Progenitor cell of endocrine pancreas (in vitro differentiated cells): ENCODE measurements at places on chromosomes 6 and 20. TPM values are rescaled to one million over a fixed set of nuclear protein-coding genes. Genes with fewer than 3 reads are reported as not detected.

GRCh38 chr20:47551222-47551621, 49.5 kb downstream of the NCOA3 start:
- no peaks in the 10 kb centered on the region for H3K27me3 ChIP-seq
- peak overlapping the region; percentile 1 for H3K27ac ChIP-seq
- H3K4me1 ChIP-seq, result peaks cover 6% of the 10 kb centered on the region
- no peak overlapping the region for H3K4me3 ChIP-seq

GRCh38 chr20:32537657-32538525, 47.2 kb downstream of the NOL4L start:
- peaks cover 29% of the 10 kb centered on the region for H3K27me3 ChIP-seq
- peak overlapping the region; percentile 91 for H3K27ac ChIP-seq
- peak overlapping the region; percentile 85 for H3K4me3 ChIP-seq
- no peaks in the 10 kb centered on the region for H3K36me3 ChIP-seq
- DNase-seq, result no peak

DNA sequence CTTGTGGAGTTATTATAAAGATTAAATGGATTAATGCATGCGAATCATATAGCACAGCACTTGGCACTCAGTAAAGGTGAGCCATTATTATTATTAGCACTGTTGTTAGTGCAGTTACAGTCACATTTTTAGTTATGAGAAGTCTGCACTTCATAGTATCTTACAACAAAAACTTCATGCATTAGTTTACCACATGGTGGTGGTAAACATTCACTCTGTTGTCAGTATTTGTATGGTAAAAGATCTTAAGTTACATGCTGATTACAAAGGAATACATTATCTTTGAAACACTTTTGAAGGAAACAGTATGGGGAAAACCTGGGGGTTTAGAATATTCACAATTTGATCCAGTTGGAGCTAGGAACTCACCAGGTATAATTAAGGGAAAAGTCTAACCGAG, 20.8 kb downstream of the TMEM14A start:
- H3K36me3 ChIP-seq, result peaks cover 3% of the 10 kb centered on the region
- peaks cover 3% of the 10 kb centered on the region for H3K4me1 ChIP-seq
- no peaks in the 10 kb centered on the region for H3K27me3 ChIP-seq
- DNase-seq, result no peak

GRCh38 chr6:5151955-5152401, 66.8 kb downstream of the PPP1R3G start:
- no peak overlapping the region for H3K27ac ChIP-seq
- DNase-seq, result no peak
- no peaks in the 10 kb centered on the region for H3K4me1 ChIP-seq
- H3K27me3 ChIP-seq, result no peaks in the 10 kb centered on the region
- no peaks in the 10 kb centered on the region for H3K36me3 ChIP-seq

- DNase-seq, result no peak
- peak overlapping the region; percentile 87 for H3K27ac ChIP-seq
- H3K27me3 ChIP-seq, result no peaks in the 10 kb centered on the region
- H3K4me3 ChIP-seq, result peak overlapping the region; percentile 84
- peaks cover 11% of the 10 kb centered on the region for H3K36me3 ChIP-seq
These were observed 402 bp downstream of the OSBPL2 start for GRCh38 chr20:62238569-62239277.

- peaks cover 1% of the 10 kb centered on the region for H3K36me3 ChIP-seq
- H3K27me3 ChIP-seq, result peaks cover 3% of the 10 kb centered on the region
- peak; percentile 62 for DNase-seq
- no peak overlapping the region for H3K4me3 ChIP-seq
- peaks cover 3% of the 10 kb centered on the region for H3K4me1 ChIP-seq
These were observed 14.1 kb upstream of the TCFL5 start for GRCh38 chr20:62875419-62876361.

GRCh38 chr6:127022302-127022701, 96.2 kb upstream of the RSPO3 start:
- no peak overlapping the region for H3K4me3 ChIP-seq
- no peaks in the 10 kb centered on the region for H3K36me3 ChIP-seq
- H3K4me1 ChIP-seq, result peaks cover 18% of the 10 kb centered on the region
- peaks cover 74% of the 10 kb centered on the region for H3K27me3 ChIP-seq
- H3K27ac ChIP-seq, result no peak overlapping the region
- DNase-seq, result no peak

- no peaks in the 10 kb centered on the region for H3K27me3 ChIP-seq
- no peaks in the 10 kb centered on the region for H3K36me3 ChIP-seq
- DNase-seq, result no peak
- H3K4me3 ChIP-seq, result no peak overlapping the region
- no peak overlapping the region for H3K27ac ChIP-seq
- peaks cover 4% of the 10 kb centered on the region for H3K4me1 ChIP-seq
These were observed 295.5 kb downstream of the SLC35F1 start for GRCh38 chr6:118202517-118202916.

DNA sequence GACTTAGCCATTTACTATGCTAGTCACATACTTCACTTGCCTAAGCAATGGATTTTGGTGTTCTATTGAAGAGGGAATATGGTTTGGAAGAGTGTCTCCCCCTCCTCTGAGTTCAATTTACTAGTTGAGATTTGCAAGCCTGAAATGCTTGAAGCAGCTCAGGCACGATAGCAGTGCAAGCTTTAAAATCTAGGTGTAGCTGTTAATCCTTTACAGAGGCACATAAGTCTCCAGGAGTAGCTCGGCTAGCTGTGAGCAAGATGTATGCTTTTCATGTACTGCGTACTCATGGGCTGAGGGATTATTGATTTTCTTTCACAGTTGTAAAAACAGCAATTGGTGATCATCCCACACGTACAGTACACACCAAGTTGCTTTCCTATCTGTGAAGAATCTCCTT, 726 bp downstream of the FLRT3 start:
- H3K27me3 ChIP-seq, result peaks cover under 1% of the 10 kb centered on the region
- H3K27ac ChIP-seq, result peak overlapping the region; percentile 99
- H3K4me3 ChIP-seq, result peak overlapping the region; percentile 97
- DNase-seq, result no peak

- H3K36me3 ChIP-seq, result no peaks in the 10 kb centered on the region
- no peak overlapping the region for H3K4me3 ChIP-seq
- DNase-seq, result peak; percentile 29
These were observed 7.2 kb downstream of the HLA-G start for GRCh38 chr6:29834564-29835436.

- peaks cover 24% of the 10 kb centered on the region for H3K36me3 ChIP-seq
- peak overlapping the region; percentile 59 for H3K27ac ChIP-seq
- DNase-seq, result no peak
- H3K27me3 ChIP-seq, result no peaks in the 10 kb centered on the region
These were observed 26.8 kb downstream of the SERPINB6 start for GRCh38 chr6:2944405-2945152.

DNA sequence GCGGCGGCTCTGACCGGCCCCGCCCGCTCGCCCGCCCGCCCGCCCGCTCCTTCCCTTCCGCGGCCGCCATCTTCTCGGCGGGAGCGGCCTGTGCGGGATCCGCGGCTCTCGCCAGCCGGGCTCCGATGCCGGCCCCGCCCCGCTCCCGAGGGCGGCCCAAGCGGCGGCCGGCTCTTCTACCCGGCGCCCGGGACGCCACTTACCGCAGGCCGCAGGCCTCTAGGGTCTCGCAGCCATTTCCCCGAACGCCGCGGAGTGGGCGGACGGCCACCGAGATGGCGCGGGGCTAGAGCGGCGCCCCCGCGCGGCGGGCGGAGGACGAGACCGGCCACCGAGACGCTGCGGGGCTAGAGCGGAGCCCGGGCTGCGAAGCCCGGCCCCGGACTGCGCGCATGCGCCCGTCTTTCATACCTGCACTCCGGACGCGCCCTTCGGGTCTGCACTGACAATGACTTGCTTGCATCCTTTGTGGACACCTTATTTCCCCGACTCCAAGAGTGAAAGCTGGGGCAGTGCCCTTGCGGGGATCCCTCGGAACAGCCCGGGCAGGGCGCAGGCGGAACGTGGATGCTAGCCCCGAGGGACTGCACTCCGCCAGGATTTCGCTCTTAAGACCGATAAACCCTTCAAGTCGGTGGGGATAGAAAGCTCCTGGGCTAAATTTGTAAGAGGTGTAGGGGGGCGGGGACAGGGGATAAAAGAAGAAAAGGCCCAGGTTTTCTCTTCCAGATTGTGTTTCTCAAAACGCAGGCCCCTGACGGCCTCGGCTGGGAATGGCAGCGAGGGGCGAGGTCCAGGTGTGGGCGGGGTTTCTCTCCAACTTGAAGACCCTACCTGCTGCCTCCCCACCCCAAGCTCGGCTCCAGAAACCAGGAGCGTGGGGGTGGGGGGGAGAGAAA, at the start of gene DIDO1:
Gene DIDO1, minus strand, starts transcription at position 277 of the 899 bp plus-strand sequence.
- H3K4me3 ChIP-seq, result peak within 1 kb of the TSS; percentile 97
- H3K27me3 ChIP-seq, result no peaks in the 10 kb centered on the region
- H3K4me1 ChIP-seq, result peaks cover 44% of the 10 kb centered on the region
- H3K36me3 ChIP-seq, result no peaks in the 10 kb centered on the region
- peak; percentile 75 for DNase-seq

DNA sequence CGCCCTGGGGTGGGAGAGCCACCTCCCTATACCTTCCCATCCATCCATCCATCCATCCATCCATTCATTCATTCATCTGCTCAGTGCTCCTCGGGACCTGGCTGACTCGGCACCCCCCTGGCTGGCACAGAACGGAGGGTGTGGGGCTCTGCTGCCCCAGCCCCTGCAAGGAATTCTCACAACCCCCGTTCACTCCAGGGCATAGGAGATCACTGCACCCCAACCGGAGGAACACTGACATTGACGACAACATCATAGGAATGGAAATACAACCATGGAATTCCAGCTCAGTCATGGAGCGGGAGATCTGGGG, 28.1 kb upstream of the MRGBP start:
- H3K4me1 ChIP-seq, result peaks cover 14% of the 10 kb centered on the region
- H3K27me3 ChIP-seq, result peaks cover 19% of the 10 kb centered on the region
- H3K27ac ChIP-seq, result no peak overlapping the region
- no peak for DNase-seq
- no peak overlapping the region for H3K4me3 ChIP-seq

DNA sequence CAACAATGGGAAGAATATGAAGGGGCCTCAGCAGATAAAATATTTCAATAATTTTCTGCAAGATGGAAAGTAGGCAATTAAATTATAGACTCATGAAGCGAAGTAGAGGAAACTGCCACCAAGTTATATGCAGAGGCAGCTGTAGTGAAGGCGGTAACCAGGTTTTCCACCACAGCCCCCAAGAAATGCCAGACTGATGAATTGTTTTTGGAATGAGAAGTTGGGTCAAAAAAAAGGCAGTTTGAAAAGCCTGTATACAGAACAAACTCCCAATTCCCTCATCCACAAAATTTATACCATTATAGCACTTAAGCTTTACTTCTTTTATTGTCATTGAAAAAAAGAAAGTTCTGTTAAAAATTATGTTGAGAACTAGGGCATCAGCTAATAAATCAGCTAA, 45.3 kb downstream of the ELOVL4 start:
- H3K36me3 ChIP-seq, result no peaks in the 10 kb centered on the region
- no peaks in the 10 kb centered on the region for H3K4me1 ChIP-seq
- H3K27me3 ChIP-seq, result no peaks in the 10 kb centered on the region
- DNase-seq, result no peak
- no peak overlapping the region for H3K4me3 ChIP-seq

DNA sequence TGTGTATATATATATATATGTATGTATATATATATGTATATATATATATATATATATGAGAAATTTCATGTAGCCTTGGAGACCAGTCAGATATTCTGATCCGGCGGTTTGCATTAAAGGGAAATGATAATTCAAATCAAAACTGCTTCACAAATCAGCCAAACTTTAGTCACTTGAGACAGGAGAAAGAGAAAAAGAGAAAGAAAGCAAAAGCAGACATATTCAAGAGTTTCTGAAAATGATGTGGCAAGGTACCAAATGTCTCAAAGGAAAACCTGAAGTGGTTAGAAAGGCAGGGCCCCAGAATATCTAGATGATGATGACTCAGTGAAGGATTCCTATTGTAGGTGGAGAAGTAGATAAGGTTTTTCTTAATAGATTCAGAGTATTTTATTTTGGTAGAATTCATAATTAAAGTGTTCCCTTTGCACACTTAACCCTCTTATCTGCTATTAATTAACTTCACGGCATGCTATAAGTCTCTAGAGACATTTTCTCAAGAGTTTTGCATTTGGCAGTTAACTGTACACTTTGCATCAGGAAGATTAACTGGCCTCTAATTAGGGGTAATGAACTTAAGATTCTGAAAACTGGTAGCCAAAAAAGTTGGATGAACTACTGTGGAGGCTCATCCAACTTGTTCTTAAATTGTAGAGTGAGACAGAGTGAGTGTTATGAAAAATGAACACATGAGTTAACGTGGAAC, 50.1 kb upstream of the ASF1A start:
- H3K27me3 ChIP-seq, result no peaks in the 10 kb centered on the region
- no peak overlapping the region for H3K27ac ChIP-seq
- H3K4me3 ChIP-seq, result no peak overlapping the region
- peaks cover 3% of the 10 kb centered on the region for H3K4me1 ChIP-seq

DNA sequence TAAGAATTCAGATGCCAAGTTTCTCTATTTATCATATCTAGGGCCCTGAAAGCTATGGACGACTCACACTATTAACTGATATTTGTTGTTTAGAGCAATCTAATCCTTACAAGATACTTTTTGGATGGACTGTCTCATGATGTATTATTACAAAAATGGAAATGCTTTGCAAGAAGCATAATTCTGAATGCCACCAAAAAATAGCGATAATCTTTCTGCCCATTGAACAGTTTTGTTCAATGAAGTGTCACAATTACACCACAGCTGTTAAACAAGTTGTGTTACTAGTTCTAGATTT, 460.4 kb upstream of the JARID2 start:
- peaks cover 23% of the 10 kb centered on the region for H3K4me1 ChIP-seq
- peaks cover 2% of the 10 kb centered on the region for H3K27me3 ChIP-seq
- no peaks in the 10 kb centered on the region for H3K36me3 ChIP-seq
- no peak overlapping the region for H3K27ac ChIP-seq
- no peak overlapping the region for H3K4me3 ChIP-seq

GRCh38 chr6:35053701-35054100, 87.4 kb downstream of the TCP11 start:
- peaks cover 7% of the 10 kb centered on the region for H3K36me3 ChIP-seq
- H3K27me3 ChIP-seq, result no peaks in the 10 kb centered on the region
- DNase-seq, result no peak
- H3K4me3 ChIP-seq, result no peak overlapping the region

DNA sequence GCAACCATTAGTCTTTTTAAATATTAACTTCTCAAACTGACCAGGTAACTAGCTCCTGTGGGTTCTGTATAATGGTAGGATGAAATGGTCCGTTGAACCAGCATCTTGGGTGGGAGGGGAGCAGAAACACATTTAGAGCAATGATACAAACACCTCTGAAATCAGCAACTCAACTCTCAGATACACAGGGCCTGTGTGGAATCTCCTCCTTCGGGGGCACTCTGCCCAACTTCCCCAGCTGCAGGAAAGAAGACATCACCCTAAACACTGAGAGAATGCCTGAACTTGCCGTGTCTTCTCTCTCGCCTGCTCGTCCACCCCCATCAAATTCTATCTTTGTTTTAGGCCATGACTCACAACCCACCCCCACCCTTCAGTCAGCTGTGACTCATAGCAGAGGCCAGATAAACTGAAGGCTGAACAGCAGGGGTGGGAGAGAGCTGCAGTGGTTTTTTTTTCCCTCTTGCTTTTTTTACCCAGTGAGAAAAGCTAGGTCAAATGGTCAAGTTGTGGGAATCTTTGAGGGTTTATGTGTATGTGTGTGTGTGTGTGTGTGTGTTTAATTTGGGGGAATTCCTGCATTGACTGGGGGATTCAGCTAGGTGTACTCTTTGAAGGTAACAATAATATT, 593.4 kb upstream of the JAG1 start:
- no peak for DNase-seq
- H3K4me1 ChIP-seq, result peaks cover 47% of the 10 kb centered on the region
- peak overlapping the region; percentile 90 for H3K27ac ChIP-seq
- H3K36me3 ChIP-seq, result no peaks in the 10 kb centered on the region
- no peaks in the 10 kb centered on the region for H3K27me3 ChIP-seq
- peak overlapping the region; percentile 20 for H3K4me3 ChIP-seq

GRCh38 chr6:13049666-13050254, 278.6 kb downstream of the TBC1D7 start:
- H3K36me3 ChIP-seq, result peaks cover under 1% of the 10 kb centered on the region
- no peak for DNase-seq
- H3K4me3 ChIP-seq, result no peak overlapping the region

Gene PAX1
- 1.3 and 3.3 TPM in 2 replicates for total RNA-seq

Gene OR10C1
- total RNA-seq, result not detected in 2 replicates

Gene DPPA5
- total RNA-seq, result not detected in 2 replicates
